ENCODE measurements at places on chromosomes 4 and X.

DNA sequence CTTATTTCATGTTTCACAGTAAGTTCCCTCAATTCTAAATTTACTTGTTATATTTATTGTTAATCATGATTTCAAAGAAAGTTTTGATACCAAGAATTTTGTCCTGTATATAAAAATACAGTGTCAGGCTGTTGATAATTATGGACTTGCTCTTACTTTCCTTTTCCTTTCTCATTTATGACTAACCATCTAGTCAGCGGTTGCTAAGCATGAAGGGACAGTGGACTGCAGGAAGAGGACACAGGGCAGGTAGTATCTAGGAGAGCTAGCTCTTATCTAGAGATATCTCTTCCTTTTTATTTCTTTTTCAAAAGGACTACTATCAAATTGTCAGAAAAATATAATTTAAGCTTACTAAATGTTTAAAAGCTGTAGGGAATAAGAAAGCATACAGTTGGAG lies 1.6 kb downstream of the OPRPN start:
- no peaks in the 10 kb centered on the region for H3K27me3 ChIP-seq
- no peak overlapping the region for H3K4me3 ChIP-seq
- no peaks in the 10 kb centered on the region for H3K4me1 ChIP-seq
- H3K36me3 ChIP-seq: no peaks in the 10 kb centered on the region
- DNase-seq: no peak

DNA sequence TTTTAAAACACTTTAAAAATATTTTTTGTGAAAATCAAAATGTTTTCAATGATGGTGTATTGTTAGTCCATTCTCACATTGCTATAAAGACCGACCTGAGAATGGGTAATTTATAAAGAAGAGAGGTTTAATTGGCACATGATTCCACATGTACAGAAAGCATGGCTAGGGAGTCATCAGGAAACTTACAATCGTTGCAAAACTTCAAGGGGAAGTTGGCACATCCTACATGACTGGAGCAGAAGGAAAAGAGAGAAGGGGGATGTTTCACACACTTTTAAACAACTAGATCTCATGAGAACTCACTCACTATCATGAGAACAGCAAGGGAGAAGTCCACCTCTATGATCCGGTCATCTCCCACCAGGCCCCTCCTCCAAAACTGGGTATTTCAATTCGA lies 110.7 kb downstream of the TMEM47 start:
- H3K4me1 ChIP-seq: no peaks in the 10 kb centered on the region
- DNase-seq: no peak
- no peaks in the 10 kb centered on the region for H3K36me3 ChIP-seq

- H3K36me3 ChIP-seq: no peaks in the 10 kb centered on the region
- no peak overlapping the region for H3K4me3 ChIP-seq
- no peak overlapping the region for H3K27ac ChIP-seq
Measured at GRCh38 chr4:77240469-77241066, 83.6 kb downstream of the CCNG2 start.

DNA sequence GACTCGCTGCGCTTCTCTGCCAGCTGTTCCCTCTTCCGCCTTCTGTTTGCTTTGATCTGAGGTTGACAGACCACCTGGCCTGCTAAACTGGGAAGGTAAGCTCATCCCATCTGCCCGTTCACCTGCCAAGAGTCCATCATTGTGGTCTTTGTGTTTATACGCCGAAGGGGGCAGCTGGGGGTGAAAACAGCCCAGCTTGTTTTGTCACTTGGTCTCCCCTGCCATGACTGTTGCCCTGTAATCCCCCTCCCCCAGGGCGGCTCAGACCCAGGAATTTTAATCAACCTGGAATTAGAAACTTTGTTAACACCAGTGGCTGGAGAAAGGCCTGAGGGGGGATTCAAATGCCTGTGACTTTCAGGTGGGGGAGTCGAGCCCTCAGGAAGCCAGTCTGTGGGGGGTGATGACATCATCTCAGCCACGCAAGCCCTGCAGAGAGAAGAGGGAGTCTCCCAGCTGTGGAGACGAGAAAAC lies 333.3 kb downstream of the BCOR start:
- no peaks in the 10 kb centered on the region for H3K27me3 ChIP-seq
- no peaks in the 10 kb centered on the region for H3K36me3 ChIP-seq
- DNase-seq: peak; percentile 22
- H3K4me3 ChIP-seq: no peak overlapping the region
- peaks cover 18% of the 10 kb centered on the region for H3K4me1 ChIP-seq
- H3K27ac ChIP-seq: no peak overlapping the region

GRCh38 chr4:57154191-57154590 lies 44.0 kb upstream of the IGFBP7 start:
- H3K4me3 ChIP-seq: no peak overlapping the region
- no peak for DNase-seq
- no peaks in the 10 kb centered on the region for H3K4me1 ChIP-seq
- no peaks in the 10 kb centered on the region for H3K27me3 ChIP-seq
- no peaks in the 10 kb centered on the region for H3K36me3 ChIP-seq
- no peak overlapping the region for H3K27ac ChIP-seq

Measured in sigmoid colon (tissue), 7 donors.